ENCODE measurements at places on chromosomes 2 and 18. TPM values are rescaled to one million over a fixed set of nuclear protein-coding genes. Genes with fewer than 3 reads are reported as not detected.

DNA sequence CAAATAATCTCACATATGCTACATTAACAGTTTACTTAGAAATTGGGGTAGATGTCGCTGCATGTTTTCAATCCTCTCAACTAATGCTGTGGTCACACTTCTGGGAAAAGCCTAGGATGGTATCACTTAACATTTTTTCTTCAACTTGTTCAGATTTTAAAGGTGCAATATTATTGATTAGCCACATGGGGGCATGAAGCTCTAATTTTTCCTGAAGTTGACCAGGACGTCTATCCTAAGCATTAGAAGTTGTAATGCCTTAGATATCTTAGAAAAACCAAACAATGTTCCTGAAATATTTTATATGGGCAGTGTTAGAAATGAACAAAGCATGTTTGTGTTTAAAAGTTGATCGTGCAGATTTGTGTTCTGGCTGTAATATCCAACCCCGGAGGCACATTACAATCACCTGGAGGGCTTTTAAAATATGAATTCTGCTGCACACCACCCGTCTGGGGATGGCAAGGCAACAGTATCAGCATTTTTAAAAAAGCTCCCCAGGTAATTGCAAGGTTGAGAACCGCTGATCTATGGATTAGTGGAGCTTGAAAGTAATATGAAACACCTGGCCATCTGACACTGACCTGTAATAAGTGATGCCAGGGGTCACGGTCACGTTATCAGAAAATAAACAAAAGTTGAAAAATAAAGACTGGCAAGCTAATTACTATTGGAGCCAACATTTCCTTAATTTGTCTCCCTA lies 100.5 kb upstream of the LMAN1 start:
- H3K27me3 ChIP-seq, result no peaks in the 10 kb centered on the region
- no peak for DNase-seq
- no peak overlapping the region for H3K27ac ChIP-seq
- H3K4me3 ChIP-seq, result no peak overlapping the region
- H3K36me3 ChIP-seq, result no peaks in the 10 kb centered on the region

DNA sequence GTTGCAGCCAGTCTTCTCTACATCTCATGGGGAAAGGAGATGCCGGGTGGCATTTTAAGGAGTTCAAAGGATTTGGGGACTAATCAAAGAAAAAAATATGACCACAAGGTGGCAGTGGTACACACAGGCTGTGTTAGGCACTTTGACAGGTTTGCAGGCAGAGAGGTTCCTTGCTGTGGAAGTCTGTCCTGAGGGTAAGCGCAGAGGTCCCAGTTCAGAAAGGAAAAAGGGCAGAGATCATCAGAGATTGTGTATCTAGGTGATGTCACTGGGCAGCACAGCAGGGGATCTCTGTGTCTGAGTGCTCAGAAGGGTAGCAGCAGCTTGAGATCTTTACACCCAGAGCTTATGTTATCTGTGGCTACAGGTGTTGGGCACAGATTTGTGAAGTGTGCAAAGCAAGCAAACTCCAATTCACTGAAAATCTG lies 231.4 kb downstream of the LRRTM1 start:
- no peaks in the 10 kb centered on the region for H3K4me1 ChIP-seq
- no peak overlapping the region for H3K4me3 ChIP-seq
- no peak overlapping the region for H3K27ac ChIP-seq
- no peak for DNase-seq

GRCh38 chr2:174729797-174730697 lies 34.2 kb downstream of the CHRNA1 start:
- H3K4me3 ChIP-seq, result peak overlapping the region; percentile 35
- no peaks in the 10 kb centered on the region for H3K27me3 ChIP-seq
- no peaks in the 10 kb centered on the region for H3K36me3 ChIP-seq
- H3K4me1 ChIP-seq, result no peaks in the 10 kb centered on the region

DNA sequence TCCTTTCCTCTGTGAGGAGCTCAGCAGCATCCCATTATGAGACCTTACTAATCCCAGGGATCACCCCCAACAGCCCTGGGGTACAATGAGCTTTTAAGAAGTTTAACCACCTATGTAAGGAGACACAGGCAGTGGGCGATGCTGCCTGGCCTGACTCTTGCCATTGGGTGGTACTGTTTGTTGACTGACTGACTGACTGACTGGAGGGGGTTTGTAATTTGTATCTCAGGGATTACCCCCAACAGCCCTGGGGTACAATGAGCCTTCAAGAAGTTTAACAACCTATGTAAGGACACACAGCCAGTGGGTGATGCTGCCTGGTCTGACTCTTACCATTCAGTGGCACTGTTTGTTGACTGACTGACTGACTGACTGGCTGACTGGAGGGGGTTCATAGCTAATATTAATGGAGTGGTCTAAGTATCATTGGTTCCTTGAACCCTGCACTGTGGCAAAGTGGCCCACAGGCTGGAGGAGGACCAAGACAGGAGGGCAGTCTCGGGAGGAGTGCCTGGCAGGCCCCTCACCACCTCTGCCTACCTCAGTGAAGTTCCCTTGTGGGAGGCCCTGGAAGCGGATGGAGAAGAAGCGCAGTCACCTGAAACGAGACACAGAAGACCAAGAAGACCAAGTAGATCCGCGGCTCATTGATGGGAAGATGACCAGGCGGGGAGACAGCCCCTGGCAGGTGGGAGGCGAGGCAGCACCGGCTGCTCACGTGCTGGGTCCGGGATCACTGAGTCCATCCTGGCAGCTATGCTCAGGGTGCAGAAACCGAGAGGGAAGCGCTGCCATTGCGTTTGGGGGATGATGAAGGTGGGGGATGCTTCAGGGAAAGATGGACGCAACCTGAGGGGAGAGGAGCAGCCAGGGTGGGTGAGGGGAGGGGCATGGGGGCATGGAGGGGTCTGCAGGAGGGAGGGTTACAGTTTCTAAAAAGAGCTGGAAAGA lies 7.6 kb downstream of the PROC start:
- H3K4me1 ChIP-seq, result no peaks in the 10 kb centered on the region
- no peaks in the 10 kb centered on the region for H3K36me3 ChIP-seq
- no peak overlapping the region for H3K4me3 ChIP-seq
- peak; percentile 9 for DNase-seq

GRCh38 chr2:215439980-215440512 lies 4.2 kb upstream of the FN1 start:
- H3K4me1 ChIP-seq, result no peaks in the 10 kb centered on the region
- no peak overlapping the region for H3K4me3 ChIP-seq
- no peak overlapping the region for H3K27ac ChIP-seq
- no peaks in the 10 kb centered on the region for H3K27me3 ChIP-seq

DNA sequence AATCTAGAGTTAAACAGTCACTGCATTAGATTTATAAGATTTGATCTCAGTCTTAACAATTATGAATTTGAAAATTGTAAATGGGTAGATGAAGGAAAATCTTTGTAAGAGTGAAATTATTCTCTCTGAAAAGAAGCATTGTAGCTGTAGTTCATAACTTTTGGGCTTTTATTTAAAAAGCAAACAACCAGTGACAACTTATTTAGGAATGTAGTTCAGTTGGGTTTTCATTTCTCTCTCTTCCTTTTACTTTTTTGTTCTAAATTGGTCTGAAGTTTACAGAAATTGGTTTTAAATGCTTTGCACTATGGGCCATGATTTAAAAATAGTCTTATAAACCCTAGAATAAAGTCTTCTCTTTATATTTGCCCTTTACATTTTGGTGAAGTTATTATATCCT lies 296.6 kb downstream of the GULP1 start:
- no peaks in the 10 kb centered on the region for H3K27me3 ChIP-seq
- H3K36me3 ChIP-seq, result no peaks in the 10 kb centered on the region
- no peak overlapping the region for H3K27ac ChIP-seq
- H3K4me1 ChIP-seq, result no peaks in the 10 kb centered on the region
- H3K4me3 ChIP-seq, result no peak overlapping the region

Gene WDR7
- total RNA-seq, result 28.3 TPM

Measured in breast epithelium (tissue), 4 donors.